NCI-H2081 (cell line): ENCODE measurements at places on chromosomes 2 and 18.

DNA sequence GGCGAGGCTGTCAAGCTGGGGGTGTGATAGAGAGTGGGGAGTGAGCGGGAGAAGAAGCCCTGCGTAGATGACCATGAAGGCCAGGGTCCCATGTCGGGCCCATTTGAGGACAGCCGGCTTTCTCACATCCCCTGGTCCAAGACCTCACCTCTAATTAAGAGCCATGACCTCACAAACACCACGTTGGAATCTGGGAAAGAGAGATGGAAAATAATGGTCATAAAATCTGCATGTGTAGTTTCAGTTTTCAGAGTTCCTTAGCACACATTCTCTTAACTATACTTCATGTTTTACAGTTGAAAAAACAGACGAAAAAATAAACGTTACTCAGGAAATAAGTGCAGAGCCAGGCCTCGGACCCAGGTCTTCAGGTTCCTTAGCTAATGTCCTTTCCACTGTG lies 244.8 kb upstream of the SIX2 start:
- no peak for DNase-seq

- peak; percentile 78 for DNase-seq
Observed at GRCh38 chr18:74898965-74899364, 301.3 kb downstream of the ZNF407 start.

- DNase-seq = no peak
Observed at GRCh38 chr2:221629468-221629867, 57.4 kb upstream of the EPHA4 start.

DNA sequence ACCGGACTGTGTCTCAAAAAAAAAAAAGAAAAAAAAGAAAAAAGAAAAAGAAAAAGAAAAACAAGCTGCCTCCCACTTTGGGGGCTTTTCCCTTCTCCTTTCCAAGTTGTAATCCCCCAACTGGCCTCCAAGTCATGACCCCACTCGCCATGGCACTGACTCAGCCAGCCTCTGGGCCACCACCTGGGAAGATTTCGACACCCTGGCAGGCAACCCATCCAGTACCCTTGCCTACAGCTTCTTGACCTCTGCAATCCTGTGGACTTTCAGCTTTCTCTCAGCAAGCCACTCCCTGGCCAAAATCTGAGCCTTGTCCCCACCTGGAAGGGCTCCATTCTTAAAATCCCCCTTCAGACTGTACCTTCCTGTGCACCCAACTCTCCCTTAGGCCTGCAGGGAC lies 22.3 kb upstream of the FOSL2 start:
- DNase-seq = no peak

GRCh38 chr2:98175811-98176210 lies 88.8 kb downstream of the VWA3B start:
- DNase-seq = peak; percentile 14

GRCh38 chr18:21742315-21742687 lies 1.7 kb downstream of the MIB1 start:
- no peak for DNase-seq

DNA sequence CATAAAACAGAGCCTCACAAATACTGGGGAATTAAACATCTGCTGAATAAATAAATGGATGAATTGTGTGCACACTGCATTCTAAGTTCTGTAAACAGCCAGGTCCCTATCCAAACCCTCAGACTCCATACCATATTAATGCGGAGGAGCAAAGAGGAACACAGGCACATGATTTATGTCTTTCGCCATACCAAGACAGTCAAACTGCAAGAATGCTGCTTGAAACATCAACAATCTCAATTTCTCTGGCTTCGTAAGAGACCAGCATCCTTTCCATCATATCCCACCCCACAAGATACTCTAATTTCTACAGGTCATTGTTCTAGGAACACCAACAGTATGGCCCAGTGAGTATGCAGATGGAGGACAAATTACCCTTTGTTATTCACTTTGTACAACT lies 15.0 kb downstream of the KANSL3 start:
- no peak for DNase-seq

DNA sequence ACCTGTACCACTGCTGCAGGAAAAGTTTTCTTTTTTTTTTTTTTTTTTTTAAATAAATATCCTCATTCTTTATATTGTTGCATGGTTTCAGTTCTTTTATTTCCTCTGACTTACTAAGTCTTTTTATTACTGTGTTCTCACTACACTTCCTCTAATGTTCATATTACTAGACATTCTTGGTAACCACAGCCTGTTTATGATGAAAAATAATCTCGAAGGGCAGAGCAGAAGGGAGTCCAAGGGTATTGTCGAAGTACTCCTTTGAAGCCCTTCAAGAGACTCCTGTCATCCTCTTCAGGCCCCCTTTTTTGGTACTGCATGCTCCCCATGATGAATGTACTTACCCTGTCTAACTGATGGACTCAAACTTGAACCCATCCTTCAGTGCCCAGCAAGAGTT lies 61.2 kb downstream of the RND3 start:
- DNase-seq = no peak

- no peak for DNase-seq
Observed at GRCh38 chr2:35174845-35175244, 1180.7 kb upstream of the CRIM1 start.

- no peak for DNase-seq
Observed at GRCh38 chr2:167289651-167290410, 401.6 kb downstream of the XIRP2 start.

DNA sequence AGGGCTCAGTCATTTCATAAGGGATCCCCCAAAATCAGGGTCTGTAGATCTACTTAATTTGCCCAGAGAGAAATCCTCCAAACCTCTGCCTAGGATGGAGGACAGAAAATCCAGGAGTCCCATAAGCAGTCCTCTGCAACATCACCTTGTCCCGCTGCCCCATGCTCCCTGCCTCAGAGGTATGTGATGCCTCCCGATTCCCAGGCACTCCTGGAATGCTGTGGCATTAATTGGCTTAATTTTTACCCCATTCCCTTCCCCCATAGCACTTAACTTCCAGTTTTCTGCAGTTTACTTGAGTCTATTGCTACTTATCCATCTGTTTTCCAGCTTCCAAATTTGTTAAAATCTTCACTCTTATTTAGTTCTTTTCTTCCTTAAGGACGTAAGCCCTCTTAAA lies 91.6 kb upstream of the TSPYL6 start:
- DNase-seq = no peak

GRCh38 chr2:174635776-174636404 lies 38.3 kb upstream of the WIPF1 start:
- DNase-seq = no peak

DNA sequence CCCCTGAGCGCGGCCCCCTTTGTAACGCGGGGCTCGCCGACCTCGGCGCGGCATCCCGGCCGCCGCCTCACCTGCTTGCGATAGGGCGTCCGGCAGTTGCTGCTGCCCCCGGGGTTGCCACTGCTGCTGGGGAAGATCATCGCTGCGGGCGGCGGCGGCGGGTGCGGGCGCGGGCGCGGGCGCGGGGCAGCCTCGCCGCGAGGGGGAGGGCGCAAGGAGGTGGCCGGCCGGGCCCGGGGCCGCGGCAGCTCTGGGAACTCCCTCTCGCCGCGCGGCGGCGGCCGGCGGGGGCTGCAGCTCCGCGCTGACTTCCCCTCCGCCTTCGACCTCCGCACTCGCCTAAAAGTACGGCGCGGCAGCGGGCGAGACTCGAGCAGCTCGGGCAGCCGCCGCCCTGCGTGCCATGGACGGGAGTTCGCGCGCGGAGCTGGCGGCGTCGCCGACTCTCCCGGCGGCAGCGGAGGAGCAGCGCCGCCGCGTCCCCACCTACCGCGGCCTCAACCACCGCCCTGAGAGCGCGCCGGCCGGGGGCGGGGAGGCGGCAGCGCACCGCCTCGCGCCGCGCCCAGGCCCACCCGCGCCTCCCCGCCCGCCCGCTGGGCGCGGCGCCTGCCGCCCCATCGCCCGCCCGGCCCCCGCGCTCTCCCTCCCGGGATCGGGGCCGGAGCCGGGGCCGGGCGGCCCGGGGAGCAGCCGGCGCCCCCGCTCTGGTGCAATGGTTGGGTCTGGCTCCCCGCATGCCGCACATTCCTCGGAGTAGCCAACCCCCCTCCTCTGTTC lies 86.0 kb downstream of the RBMS1 start:
- DNase-seq = peak; percentile 31

DNA sequence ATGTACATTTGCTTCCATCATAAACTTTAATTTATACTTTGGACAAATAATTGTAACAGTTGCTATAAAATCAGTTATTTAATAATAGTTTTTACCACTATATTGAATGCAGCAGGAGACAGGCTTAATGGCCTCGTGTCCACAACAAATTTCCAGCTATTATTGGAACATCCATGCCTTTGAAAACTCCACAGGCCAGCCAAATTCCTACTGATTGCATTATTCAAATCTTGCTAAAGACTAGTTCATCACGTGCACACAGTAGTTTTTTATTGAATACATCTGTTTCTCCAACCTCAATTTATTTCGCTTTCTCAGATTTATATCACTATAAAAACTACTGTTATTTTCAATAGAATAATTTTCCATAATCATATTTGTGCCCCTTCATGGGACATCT lies 18.4 kb upstream of the PTPRM start:
- no peak for DNase-seq

DNA sequence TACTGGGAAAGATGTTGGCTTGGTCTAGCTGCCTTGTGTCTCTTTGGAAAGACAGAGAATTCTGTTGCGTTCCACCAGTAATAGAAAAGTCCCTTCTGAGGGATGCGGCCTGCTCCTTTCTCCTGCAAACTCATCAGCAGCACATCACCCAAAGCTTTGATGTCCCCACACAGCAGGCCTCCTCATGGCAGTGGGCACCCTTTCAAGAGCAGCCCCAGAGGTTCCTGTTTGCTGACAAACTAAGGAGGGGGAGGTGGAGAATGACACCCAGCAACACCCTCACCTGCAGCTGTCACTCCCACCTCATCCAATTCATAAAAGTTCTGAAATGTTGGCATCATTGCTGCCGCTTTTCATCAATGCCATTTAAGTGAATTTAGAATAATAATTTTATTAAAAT lies 556.6 kb downstream of the BCL11A start:
- DNase-seq = no peak

DNA sequence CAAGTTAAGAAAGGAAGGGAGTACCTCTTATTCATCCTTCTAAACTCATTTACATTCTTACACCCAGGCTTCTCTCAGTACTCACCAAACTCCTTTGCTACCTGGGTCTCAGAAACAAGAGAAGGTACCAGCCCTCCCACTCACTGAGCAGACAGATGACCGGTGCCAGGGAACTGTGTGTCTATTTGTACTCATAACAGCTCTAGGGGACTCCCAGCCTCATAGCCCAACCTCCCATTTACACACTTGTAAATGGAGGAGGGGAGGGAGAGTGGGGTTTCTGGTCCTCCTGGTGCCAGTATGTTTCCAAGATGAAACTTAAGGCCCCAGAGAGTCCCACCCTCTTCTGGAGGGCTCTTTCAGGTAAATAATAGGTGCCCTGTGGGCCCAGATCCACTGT lies 42.8 kb upstream of the SIGLEC15 start:
- no peak for DNase-seq

DNA sequence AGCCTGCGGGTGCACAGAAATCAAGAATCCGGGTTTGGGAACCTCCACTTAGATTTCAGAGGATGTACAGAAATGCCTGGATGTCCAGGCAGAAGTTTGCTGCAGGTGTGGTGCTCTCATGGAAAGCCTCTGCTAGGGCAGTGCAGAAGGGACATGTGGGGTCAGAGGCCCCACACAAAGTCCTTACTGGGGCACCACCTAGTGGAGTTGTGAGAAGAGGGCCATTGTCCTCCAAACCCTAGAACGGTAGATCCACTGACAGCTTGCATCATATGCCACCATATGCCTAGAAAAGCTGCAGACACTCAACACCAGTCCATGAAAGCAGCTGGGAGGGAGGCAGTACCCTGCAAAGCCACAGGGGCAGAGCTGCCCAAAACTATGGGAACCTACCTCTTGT lies 833.0 kb downstream of the TMEM182 start:
- DNase-seq = no peak

DNA sequence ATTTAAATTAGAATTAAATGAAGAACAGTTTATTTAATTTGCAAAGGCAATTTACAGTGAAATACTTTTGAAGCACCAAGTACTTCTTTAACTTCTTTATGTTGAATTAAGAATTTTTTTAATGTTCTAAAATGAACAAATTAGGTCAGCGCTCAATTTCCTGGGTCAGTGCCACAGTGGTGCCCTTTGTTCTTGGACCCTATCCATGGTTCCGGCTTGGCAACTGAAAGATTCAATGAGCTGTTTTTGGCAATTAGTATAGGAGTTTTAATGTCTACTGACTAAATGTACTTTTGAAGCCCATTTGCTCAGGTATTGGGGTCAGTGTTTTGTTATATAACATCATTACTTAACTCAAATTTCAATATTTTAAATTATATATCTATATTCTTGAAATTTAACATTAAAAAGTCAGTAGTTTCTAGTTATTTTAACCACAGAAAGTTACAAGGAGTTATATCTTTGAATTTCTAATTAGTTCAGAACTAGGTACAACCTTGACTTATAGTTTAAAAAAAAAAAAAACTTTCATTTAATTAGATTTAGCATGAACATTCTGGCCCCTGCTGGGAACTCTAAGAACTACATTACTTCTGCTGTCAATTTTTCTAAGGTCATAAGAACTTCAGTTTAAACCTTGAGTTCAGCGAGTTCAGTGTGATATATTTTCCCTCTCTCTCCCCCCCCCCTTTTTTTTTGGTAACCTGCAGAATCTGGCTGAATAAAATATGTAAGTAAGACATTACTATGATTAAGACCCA lies 7.6 kb upstream of the MSTN start:
- DNase-seq = peak; percentile 57

- no peak for DNase-seq
Observed at GRCh38 chr2:42804891-42805290, 12.5 kb upstream of the HAAO start.

DNA sequence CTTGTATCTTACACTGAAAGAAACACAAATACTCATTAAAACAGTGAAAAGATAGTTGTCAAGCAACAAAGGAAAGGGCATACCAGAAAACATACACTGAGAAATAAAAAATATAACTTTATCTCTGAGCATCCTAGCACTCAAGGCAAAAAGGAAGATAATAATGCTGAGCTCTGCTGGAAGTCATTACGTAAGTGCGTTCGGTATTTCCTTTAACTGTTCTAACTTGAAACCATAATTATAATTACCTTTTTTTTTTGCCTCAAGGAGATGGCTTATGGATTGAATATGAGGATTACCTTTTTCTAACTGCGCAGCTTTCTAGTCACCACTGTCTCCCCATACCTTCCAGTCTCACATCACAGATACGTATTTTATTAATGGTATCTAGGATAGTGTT lies 308.1 kb downstream of the GBX2 start:
- no peak for DNase-seq

- peak; percentile 13 for DNase-seq
Observed at GRCh38 chr2:58407487-58407886, 166.4 kb upstream of the FANCL start.

DNA sequence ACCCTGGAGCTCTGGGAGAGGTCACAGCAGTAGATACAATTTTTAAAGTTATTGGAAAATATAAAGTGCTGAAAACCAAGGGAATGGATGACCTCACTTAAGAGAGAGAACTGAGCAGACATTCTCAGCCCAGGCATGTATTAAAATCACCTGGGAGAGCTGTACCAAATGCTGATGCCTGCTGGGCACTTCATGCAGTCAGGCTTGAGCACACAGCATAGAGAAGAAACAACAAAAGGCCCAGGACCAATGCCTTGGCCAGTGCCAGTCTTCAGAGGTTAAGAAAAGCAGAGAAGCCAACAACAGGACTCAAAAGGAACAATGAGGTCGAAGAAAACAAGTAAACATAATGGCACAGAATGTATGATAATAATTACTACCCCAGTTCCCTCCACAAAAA lies 211.8 kb downstream of the L3MBTL4 start:
- DNase-seq = no peak
